CD4-positive, alpha-beta T cell treated with Interleukin-1 beta for 1 hour (primary cell): ENCODE measurements at places on chromosomes 13 and 19.

- DNase-seq, result no peak
Measured at GRCh38 chr19:36225219-36225892, 10.4 kb downstream of the ZNF146 start.

- DNase-seq, result peak; percentile 44
Measured at GRCh38 chr19:49421039-49421877, 2.0 kb downstream of the PTH2 start.

GRCh38 chr13:75800545-75800944 lies 164.4 kb downstream of the LMO7 start:
- no peak for DNase-seq

GRCh38 chr13:67147342-67148133 lies 82.6 kb downstream of the PCDH9 start:
- DNase-seq, result no peak

- no peak for DNase-seq
Measured at GRCh38 chr13:44388427-44389059, 14.9 kb downstream of the SERP2 start.

- DNase-seq, result no peak
Measured at GRCh38 chr19:54275951-54276350, 5.0 kb downstream of the LILRB2 start.

DNA sequence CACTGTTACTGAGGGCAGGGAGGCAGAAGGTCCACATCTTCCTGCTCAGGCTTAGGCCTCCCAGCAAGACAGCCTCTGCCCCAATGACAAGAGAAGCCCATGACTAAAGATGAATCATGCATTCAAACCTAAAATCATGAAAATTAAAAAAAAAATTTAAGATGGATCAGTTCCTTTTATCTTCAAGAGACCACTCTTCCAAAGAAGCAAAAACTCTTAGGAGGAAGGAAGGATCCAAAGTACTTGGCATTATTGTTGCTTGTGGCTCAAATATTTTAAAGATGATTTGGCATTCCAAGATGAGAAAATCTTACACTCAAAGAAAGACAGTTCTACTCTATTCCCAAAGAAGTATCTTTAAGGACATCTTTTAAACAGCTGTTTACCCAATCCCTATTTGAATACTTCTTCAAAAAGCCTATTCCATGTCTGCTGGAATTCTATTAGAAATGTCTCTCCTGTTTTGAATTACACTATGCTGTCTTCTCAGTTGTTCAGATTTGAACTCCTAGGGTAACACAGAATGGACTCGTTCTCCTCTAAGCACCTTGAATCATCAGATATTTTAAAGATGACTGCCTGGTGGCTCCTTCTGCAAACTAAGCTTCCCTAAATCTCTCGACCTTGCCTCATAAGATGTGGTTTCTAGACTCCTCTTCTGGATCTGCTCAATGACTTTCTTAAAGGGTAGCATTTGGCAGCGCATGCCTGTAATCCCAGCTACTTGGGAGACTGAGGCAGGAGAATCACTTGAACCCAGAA lies 7.0 kb downstream of the SERP2 start:
- DNase-seq, result no peak
